Right cardiac atrium (tissue), 5 donors: ENCODE measurements at places on chromosomes 6 and 20.
A peak's percentile ranks its signal among the peaks of the same experiment; 100 is the strongest.

- DNase-seq = no peak
These were observed 18.3 kb downstream of the RAET1L start for GRCh38 chr6:150006961-150007464.

GRCh38 chr6:138278326-138278725, 60.0 kb upstream of the PBOV1 start:
- DNase-seq = peak; percentile 46

DNA sequence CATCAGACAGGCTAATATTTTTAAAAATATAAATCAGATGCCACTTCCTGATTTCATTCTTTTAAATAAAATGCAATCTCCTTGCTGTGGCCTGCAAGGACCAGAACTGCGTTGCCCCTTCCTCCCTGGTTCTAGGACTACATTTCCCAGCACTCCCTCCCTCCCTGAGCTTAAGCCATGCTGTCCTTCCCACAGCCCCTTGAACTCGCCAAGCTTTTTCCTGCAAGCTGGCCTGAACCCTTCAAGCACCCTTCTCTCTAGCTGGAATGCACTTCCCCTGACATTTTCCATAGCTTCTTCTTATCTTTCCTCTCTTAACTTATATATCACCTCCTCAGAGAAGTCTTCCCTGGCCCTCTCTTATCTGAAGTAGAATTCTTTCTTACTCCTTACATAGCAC, 6.1 kb upstream of the DOK5 start:
- DNase-seq = no peak

DNA sequence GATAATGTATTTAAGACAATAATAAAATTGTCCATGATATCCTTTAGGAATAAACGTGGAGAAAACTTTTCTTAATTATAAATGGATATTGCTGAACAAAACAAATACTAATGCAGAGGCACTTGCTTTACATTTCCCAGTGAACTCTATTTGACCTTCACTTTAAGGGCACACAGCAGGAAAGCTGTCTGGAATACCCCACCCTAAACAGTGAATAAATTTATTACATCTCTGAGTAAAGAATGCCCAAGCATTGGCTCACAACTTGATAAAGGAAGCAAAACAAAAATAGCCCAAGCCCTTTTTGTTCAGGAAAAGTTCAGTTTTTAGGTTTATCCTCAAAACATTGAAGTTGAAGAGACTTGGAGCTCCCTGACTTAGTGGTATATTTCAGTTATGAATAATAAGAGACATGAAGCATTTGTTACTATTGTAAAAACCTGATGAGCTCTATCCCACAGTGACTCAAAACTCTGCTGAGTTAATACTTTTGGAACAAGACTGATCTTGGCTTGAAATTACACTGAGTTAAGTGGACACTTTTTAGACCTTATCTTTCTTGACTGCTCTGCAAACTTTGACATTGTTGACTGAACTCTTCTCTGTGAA, 353.9 kb downstream of the BCKDHB start:
- DNase-seq = no peak

- peak; percentile 93 for DNase-seq
These were observed at the start of gene B3GALT4 for GRCh38 chr6:33276864-33277662. Gene B3GALT4 (plus strand): TSS chr6:33277123. CDS start chr6:33277420, 297 bp downstream.

DNA sequence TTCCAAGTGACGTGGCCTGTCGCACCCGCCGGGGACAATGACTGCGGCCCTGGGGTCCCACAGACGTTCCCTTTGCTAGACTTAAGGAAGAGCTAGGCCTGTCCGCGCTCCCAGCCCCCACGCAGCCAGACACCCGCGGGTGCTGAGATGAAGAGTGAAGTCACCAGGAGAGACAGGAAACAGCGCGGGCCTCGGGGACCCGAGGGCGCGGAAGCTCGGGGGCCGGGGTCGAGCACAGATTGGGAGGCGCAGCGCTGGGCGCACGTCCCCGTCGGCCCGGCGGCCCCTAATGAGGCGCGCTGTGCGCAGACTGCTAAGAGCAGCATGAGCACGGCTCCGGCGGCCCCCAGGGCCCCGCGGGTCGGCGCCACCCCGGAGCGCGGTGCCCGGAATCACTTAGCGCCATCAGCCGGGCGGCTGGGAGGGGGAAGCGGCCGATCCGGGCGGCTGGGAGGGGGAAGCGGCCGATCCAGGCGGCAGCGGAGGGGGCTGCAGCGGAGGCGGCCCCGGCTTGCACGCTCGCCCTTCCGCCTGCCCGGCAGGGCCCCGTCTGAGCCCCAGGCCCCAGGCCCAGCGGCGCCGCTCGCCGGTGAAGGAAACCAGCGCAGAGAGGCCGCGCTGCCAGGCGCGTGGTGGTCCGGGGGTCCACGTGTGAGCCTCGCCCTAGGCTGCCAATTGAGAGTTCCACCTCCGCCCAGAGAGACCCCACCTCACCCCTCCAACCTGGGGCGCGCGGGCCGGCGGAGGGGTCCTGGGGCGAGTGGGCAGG, 8.3 kb upstream of the AVP start:
- peak; percentile 67 for DNase-seq
